AG04450 (cell line): ENCODE measurements at places on chromosomes 2 and 18.

DNA sequence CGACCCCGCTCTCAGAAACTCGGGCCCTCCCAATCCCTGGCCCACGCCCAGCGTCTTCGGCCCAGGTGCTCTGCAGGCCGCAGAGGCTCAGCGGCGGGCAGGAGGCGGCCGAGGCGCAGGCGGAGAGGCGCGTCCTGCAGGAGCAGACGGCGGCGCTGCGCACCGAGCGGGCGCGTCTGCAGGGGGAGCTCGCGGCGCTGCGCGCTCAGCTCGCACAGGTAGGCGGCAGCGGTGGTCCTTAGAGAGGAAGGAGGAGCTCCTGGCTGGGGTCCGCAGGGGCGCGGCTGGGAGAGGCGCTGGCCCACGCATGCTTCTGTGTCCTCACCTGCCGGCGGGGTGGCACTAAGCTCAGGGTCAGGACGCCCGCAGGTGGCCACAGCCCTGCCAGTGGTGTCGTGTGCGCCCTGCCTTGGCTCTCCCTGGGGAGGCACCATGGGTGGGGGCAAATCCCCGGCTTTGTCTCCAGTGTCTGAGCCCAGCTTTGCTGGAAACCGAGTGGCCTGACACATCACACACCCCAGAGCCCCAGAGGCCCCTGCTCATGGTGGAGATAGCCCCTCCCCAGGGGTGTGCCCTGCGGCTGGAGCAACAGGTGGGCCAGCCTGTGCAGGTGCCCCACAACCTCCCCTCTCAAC is 14.9 kb upstream of the SNED1 start:
- DNase-seq, result no peak

GRCh38 chr18:7668392-7668791 is 101.3 kb downstream of the PTPRM start:
- no peak for DNase-seq

- DNase-seq, result no peak
Measured at GRCh38 chr2:134137182-134137611, 116.7 kb upstream of the MGAT5 start.

GRCh38 chr2:121244616-121245015 is 40.4 kb downstream of the TFCP2L1 start:
- DNase-seq, result no peak

GRCh38 chr2:47660168-47660567 is 122.8 kb upstream of the MSH6 start:
- no peak for DNase-seq

DNA sequence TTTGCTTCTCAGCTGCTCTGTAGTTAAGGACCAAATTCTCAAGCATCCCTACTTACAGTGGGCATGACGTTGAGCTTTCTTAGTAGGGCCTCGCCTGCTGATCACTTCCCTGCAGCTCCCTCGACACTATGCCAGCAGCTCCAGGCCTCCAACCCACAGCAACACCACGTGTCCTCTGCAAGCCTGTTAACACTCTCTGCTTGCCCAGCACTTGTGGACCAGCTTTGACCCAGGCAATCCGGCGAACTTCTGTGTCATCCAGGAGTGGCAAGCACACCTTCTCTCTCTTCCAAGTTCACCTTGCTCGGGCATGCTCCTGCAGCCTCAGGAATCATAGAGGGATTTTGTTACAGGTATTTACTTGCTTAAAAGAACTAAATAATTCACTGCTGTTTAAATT is 138.6 kb upstream of the FHL2 start:
- DNase-seq, result no peak

DNA sequence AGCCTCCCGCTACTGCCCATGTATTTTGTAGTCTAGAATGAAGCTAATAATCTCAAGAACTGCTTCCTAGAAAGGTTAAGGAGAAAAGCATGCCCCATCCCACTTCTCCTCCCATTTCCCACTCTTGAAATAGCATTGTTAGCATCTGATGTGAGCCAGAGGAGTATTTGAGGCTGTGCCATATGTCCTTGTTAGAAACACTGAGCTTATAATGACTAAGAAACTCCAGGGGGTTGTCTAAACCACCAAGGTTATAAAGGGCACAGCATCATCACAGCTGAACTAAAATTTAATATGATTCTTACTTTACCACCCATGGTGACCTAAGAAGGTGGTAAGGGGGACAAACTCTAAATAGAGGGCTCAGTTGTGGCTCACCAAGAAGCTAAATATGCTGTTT is 16.6 kb downstream of the TSPYL6 start:
- peak; percentile 58 for DNase-seq

GRCh38 chr2:60521626-60522025 is 31.8 kb downstream of the BCL11A start:
- DNase-seq, result no peak

DNA sequence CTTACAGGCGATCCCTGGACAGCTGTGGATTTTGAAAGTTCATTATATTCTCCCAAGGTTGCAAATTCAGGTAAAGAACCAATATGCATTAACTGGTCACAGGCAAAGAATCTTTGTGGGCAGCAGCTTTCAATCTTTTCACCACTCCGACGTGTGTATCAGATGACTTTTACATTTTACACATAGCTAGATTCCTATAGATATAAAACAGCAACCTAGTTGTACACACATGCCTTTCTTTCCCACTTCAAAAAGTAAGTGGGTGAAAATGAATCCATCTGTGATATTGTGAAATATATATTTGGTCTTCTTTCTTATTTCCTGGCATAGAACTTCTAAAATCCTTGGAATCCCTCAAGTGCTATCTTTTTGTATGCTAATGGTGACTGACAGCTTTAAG is 72.5 kb downstream of the SCG2 start:
- DNase-seq, result no peak

DNA sequence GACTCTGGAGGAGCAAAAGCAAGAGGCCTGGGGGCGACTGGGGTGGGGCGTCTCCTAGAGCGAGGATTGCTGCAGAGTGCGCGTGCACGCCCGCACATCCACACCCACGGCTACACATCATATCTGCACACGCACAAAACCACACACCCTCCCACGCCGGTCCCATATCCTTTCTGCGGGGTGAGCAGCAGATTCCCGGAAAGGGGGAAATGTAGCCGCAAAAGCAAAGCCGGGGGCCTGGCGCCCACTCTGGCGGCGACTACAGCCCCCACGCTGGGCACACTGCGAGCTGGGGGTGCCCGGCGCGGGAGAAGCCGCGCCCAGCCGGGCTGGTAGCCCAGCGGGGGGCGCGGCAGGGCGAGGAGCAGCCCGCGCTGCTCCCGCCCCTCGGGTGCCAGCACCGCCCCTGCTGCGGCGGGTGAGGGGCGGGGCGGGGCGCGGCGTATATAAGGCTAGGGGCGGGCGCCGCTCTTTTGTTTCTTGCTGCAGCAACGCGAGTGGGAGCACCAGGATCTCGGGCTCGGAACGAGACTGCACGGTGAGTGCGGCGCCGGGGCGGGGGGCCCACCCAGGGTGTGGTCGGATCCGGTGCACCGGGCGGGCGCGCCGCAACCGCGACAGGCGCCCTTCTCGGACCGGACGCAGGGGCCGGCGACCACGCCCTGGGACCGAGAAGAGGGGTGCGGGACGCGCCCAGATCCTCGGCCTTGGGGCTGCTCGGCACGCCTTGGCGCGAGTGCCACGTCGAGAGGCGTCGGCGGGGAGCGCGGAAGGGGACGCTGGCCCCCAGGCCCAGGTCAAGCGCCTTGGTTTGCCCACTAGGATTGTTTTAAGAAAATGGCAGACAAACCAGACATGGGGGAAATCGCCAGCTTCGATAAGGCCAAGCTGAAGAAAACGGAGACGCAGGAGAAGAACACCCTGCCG is at the start of gene TMSB10:
TMSB10 (plus strand) TSS at position 476 of the 927 bp plus-strand sequence.
- no peak for DNase-seq

- no peak for DNase-seq
Measured at GRCh38 chr2:65818873-65819451, 386.6 kb upstream of the SPRED2 start.
